ENCODE measurements at places on chromosomes 4 and X.
A peak's percentile ranks its signal among the peaks of the same experiment; 100 is the strongest.

DNA sequence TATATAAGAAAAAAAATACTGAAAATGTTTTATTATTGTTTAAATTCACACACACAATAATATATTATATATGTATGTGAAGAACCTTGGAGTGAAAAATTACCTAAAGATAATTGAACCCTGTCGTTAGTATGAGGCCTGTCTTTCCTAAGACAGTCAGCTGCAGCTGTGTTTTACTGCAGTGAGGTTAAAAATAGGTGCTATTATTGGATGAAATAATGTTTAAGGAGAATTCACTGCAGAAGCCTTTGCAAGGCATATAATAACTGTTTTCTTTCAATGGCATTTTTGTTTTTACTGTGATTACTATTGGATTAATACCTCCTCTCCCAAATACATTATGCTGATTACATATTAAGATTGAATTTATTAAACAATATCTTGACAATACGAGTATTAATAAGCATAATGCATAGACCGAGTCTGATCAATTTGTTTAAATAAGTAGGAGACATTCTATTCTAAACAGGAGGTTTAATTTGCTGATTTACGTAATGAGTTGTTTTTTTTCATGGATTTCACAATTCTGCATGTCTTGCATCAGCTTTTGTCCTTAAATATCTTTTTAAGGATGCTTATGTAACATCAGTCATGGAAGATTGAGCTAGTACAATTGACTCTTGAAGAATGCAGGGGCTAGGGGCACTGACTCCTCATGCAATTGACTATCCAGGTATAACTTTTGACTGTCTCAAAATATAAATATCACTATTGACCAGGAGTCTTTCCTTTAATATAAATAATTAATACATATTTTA is 1181.1 kb upstream of the PCDH7 start:
- no peak for DNase-seq

GRCh38 chr4:74316397-74316796 is 8.1 kb downstream of the EPGN start:
- DNase-seq, result no peak

GRCh38 chr4:116015062-116015461 is 901.6 kb upstream of the NDST4 start:
- no peak for DNase-seq

DNA sequence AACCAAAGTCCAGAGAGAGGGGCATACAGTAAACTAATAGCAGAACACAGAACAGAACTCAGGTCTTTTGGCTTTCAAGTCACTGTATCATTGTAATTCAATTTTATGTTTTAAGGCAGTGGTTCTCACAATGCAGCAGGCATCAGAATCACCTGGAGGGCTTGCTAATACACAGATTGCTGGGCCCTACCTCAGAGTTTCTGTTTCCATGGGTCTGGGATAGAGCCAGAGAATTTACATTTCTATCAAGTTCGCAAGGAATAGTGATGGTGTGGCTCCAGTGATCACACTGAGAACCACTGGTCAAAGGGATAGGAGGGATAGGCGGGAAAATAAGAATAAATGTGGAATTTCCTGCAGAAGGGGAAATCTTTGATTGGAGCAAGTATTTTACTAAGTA is 36.7 kb downstream of the LANCL3 start:
- no peak for DNase-seq

GRCh38 chr4:65999518-65999871 is 329.2 kb upstream of the EPHA5 start:
- no peak for DNase-seq

- DNase-seq, result peak; percentile 1
Observed at GRCh38 chr4:112604589-112604988, 32.1 kb downstream of the ZGRF1 start.

- DNase-seq, result no peak
Observed at GRCh38 chr4:1446502-1447386, 40.5 kb upstream of the NKX1-1 start.

GRCh38 chr4:147683188-147683591 is 773 bp downstream of the PRMT9 start:
- DNase-seq, result no peak

- DNase-seq, result peak; percentile 5
Observed at GRCh38 chrX:71367396-71367795, 1.2 kb downstream of the TAF1 start.

DNA sequence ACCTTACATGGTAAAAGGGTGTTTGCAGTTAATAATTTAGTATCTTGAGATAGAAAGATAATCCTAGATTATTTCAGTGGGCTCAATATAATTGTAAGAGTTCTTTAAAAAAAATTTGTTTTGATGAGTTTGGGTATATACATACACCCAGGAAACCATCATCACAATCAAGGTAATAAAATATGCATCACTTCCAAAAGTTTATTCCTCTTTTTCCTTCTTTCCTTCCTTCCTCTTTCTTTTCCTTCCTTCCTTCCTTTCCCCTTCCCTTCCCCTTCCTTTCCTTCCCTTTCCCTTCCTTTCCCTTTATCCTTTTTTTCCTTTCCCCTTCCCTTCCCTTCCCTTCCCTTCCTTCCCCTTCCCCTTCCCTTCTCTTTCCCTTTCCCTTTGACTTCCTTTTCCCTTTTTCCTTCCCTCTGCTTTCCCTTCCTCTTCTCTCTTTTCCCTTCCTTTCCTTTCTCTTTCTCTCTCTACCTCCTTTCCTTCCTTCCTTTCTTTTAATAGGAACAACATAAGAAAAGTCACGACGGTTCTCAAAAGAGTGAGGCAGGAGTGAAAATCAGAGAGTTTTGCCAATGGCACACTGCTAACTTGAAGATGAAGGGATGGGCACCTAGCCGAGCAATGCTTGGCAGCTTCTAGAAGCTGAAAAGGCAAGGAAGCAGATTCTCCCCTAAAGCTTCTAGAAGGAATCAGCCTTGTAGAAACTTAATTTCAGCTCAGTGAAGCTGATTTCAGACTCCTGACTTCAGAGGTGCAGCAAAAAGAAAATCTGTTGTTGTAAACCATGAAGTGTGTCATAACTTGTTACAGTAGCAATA is 2050.2 kb upstream of the AGA start:
- no peak for DNase-seq

- no peak for DNase-seq
Observed at GRCh38 chr4:188154668-188155405, 15.6 kb downstream of the TRIML1 start.

- no peak for DNase-seq
Observed at GRCh38 chr4:53040851-53041250, 178.7 kb downstream of the RASL11B start.
